ENCODE measurements at places on chromosomes 7 and 10.

DNA sequence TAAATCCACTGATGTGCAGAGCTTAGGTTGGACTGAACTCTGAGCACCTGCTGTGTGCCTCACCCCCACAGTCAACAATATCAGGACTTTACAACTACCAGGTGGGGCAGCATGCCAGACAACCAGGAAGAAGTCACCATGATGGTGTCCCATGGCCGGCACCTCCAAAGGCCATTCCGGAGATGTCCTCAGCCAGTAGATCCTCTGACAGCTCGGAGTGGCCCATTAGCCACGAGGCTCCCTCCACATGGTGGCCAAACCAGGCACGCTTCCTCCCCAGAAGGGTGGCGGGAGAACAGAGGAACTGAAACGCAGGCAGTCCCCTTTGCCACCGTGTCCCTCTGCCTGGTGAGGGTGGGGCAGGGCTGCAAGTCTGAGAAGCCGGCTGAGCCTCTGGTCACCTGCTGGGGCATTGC is 390.0 kb downstream of the TNS3 start:
- H3K27me3 ChIP-seq: no peaks in the 10 kb centered on the region
- H3K4me1 ChIP-seq: no peaks in the 10 kb centered on the region
- no peak for DNase-seq
- no peaks in the 10 kb centered on the region for H3K36me3 ChIP-seq

DNA sequence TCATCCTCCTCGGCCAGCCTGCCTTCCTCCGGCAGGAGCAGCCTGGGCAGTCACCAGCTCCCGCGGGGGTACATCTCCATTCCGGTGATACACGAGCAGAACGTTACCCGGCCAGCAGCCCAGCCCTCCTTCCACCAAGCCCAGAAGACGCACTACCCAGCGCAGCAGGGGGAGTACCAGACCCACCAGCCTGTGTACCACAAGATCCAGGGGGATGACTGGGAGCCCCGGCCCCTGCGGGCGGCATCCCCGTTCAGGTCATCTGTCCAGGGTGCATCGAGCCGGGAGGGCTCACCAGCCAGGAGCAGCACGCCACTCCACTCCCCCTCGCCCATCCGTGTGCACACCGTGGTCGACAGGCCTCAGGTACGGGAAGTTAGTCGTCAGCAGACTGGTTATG is 21.1 kb downstream of the BAG3 start:
- H3K27me3 ChIP-seq: no peaks in the 10 kb centered on the region
- no peak overlapping the region for H3K27ac ChIP-seq

DNA sequence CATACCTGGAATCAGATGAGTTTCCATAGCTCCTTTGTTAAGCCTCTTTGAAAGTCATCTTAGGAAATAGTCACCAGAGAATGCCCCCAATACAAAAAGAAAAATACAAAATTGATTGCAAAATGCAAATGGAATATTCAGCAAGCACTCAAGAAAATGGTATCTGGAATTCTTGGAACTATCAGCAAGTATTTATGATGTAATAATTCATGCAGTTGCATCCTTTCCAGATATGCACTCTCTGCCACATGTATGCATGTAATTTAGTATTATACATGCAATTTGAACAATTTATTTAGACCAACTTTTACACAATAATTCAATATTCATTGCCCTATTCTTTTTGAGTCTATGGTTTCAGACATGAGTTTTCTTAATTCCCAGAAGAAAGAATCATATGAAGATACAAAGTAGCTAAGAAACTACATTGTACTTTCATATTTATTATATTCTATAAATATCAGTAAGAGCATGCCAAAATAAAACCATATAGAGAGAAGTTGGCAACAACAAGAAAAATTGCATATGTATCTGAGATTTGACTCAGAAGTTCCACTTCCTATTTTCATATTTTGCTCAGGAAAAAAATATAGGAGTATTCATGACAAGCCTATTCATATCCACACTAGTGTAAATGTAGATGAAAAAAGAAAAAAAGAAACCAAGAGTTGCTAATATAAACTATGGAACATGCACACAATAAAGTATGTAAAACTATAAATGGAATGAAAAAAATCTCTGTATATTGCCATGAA is 338.5 kb downstream of the SEMA3D start:
- H3K4me1 ChIP-seq: no peaks in the 10 kb centered on the region
- H3K36me3 ChIP-seq: no peaks in the 10 kb centered on the region
- no peak overlapping the region for H3K27ac ChIP-seq
- no peak overlapping the region for H3K4me3 ChIP-seq
- no peak for DNase-seq

GRCh38 chr7:31893365-31893764 is 176.8 kb downstream of the PDE1C start:
- no peaks in the 10 kb centered on the region for H3K36me3 ChIP-seq
- no peaks in the 10 kb centered on the region for H3K27me3 ChIP-seq
- H3K27ac ChIP-seq: no peak overlapping the region
- no peak for DNase-seq
- no peaks in the 10 kb centered on the region for H3K4me1 ChIP-seq

DNA sequence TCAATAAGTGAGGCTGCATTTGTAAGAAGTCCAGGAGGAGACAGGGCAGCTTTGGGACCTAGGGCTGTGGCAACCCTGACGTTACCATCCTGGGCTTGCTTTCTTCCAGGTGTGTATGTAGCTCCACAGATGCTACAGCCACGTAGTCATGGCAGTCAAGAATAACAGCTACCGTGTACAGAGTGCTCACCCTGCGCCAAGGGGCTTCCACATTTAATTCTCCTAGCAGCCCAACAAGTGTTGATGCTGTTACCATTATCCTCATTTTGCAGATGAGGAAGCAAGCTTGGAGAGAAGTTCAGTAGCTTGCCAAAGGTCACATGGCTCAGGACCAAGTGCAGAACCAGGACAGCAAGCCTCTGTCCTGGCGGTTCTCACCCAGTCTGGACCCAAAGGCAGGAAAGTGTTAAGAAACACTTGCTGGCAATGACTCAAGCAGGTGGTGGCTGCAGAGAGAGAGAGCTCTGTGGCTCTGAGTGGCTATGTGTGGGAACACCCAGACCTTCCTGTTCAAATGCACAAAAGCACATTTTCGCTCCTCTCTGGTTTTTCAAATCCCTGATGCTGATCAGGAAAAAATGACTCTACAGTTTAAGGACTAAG is 89.8 kb downstream of the CREM start:
- H3K27me3 ChIP-seq: no peaks in the 10 kb centered on the region
- H3K4me1 ChIP-seq: no peaks in the 10 kb centered on the region
- H3K36me3 ChIP-seq: no peaks in the 10 kb centered on the region
